ENCODE measurements at places on chromosomes 13 and 19.

DNA sequence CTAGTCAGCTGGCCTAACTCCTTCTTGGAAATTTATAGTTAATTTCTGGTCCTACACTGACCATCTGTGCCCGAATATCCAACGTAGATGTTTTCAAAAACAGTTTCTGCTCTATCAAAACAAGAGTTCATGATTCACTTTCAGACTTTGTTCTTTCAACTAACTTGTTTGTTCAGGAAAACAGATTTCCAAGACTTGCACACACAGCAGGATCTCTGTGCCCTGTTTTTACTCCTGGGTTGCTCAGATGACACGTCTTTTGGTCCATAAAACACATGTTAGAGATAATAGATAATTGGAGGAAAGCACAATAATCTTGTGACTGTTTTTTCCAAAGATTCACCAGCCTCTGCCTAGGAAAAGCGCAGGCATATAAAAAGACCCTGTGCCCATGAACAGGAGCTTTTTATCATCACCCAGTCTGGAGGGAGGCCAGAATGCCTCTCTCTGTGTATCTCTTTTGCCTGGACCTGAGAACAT lies 218.0 kb downstream of the IRS2 start:
- DNase-seq: no peak

GRCh38 chr19:44792281-44792680 lies 14.6 kb downstream of the CBLC start:
- DNase-seq: no peak

GRCh38 chr19:34994643-34995541 lies 5.2 kb upstream of the GRAMD1A start:
- DNase-seq: no peak

DNA sequence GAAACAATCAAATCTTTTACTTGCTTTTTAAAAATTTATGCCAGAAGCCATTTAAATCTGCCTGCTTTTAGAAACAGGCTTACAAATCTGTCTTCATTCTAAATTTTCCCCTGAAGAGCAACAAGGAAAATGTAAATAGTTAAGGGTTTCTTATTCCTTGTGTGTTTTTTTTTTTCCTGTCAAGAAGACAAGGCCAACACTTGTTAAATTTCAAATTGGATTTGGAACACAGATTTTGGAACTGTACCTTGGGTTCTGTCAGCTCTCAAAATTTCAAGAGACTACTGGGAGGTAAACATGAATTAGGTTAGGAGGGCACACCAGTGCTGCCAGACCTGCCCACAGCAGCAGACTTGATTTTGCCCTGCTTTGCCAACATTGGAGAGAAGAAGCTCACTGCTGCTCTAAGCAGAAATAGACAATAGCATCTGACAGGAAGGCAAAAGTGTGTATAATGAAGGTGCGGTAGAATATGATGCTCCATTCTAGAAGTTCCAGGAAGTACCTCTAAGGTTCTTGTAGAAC lies 121.7 kb downstream of the NHLRC3 start:
- no peak for DNase-seq

DNA sequence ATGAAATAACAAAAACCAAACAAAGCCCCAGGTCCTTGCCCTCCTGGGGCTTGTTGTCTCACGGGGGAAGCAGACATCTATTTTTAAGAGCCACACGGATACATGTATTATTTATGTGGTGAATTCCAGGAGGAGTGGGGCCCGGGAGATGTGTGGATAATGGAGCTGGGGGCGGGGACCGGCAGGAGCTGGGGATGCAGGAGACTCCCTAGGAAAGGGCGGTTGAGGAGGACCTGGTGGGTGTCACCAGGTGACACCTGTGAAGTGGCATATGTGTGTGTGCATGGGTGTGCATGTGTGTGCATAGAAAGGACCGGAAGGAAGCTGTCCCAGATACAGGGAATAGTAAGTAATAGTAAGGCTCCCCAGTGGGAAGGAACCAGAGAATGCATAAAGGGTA lies 148.9 kb downstream of the URI1 start:
- no peak for DNase-seq

GRCh38 chr19:35294859-35295791 lies 3.2 kb downstream of the MAG start:
- no peak for DNase-seq

- DNase-seq: peak; percentile 80
Measured at GRCh38 chr19:1131718-1132551, 28.1 kb downstream of the GPX4 start.

DNA sequence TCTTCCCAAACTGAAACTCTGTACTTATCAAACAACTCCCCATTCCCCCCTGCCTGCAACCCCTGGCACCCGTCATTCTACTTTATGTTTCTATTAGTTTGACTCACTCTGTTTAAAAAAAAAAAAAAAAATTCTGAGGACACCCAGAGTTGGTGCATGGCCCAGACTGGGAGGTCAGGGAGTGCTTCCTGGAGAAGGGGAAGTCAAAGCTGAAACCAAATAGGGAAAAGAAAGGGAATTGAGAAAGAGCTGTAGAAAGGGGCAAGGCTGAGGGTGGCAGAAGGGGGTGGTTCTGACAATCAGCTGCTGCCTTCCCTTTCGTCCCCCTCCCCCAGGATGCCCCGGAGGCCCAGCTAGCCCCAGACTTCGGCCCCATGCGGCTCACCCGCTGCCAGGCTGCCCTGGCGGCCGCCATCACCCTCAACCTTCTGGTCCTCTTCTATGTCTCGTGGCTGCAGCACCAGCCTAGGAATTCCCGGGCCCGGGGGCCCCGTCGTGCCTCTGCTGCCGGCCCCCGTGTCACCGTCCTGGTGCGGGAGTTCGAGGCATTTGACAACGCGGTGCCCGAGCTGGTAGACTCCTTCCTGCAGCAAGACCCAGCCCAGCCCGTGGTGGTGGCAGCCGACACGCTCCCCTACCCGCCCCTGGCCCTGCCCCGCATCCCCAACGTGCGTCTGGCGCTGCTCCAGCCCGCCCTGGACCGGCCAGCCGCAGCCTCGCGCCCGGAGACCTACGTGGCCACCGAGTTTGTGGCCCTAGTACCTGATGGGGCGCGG lies 9.0 kb upstream of the STRN4 start:
- DNase-seq: peak; percentile 40

DNA sequence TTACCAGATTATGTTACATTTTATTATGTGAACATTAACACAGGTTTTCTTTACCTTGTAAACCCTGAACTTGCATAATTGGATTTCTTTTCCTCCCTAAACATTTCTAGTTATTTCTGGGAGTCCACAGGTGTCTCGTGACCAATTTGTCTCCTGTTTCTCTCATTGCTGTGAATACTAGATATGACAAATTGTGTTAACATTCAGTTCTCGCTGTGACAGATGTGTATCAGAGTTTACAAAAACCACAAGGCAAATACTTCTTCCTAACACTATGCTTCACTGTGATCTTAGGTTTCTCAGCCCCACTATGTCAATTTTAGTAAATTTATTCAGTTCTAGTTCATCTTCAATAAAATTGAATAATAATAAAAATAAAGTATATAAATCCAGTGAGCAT lies 1554.9 kb downstream of the EFNB2 start:
- no peak for DNase-seq

- no peak for DNase-seq
Measured at GRCh38 chr19:34995551-34995950, 4.6 kb upstream of the GRAMD1A start.

Data from HT1080 (cell line).